Fibroblast of skin of left quadriceps (primary cell): ENCODE measurements at places on chromosomes 6 and 20.

DNA sequence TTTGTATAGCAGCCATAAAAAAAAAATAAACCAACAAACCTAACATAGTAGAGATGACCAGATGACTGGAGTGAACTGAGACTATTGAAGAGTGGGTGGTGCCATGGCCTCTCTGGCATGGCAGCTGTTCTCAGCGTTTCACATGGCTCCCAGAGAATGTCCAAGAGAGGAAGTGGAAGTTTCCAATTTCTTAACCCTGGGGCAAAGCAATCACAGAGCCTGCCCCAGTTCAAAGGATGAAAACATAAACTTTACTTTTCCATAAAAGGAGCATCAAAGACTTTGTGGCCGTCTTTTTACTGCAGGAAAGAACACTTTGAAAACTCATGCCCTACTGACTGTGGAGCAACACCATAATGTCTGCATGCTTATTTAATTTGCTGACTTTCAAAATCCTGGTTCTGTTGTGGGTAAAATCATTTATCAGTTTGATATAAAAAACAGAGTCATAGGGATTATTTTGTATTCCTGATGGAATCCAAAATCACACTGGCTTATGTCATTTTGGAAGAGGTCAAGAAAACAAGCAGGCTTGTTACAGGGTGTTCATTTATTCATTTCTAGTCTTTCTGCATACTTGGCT, 165.4 kb downstream of the SLC35B3 start:
- DNase-seq: no peak

GRCh38 chr6:145036236-145036635, 699.1 kb downstream of the EPM2A start:
- DNase-seq: no peak

DNA sequence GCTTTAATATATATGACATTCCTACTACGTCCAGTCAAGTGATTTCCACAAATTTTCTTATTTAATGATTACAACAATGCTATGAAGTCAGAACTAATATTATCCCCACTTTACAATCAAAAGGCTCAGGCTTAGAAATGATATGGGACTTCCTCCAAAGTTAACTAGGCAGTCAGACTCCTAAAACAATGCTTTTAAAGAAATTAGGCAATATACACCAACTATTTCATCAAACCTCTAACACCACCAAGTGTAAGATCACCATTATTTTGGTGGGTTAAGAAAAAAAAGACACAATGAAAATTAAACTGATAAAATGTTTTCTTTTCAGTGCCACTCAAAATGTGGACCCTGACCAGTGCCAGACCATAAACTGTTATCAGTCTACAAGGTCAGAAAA, 256.1 kb upstream of the RUNX2 start:
- DNase-seq: no peak

DNA sequence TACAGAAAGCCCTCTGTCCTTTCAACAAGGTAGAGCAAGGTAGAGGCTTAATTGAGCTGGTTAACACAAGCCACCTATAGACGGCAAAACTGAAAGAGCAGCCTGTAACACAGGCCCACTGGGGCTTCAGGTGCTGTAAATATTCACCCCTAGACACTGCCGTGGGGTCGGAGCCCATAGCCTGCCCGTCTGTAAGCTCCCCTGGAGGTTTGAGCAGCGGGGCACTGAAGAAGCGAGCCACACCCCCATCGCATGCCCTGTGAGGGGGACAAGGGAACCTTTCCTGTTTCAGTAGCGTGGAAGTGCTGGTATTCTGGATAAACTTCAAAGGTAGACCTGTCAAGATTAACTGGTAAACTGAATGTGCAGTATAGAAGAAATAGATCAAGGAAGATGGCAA, 160.4 kb downstream of the TPBG start:
- no peak for DNase-seq

DNA sequence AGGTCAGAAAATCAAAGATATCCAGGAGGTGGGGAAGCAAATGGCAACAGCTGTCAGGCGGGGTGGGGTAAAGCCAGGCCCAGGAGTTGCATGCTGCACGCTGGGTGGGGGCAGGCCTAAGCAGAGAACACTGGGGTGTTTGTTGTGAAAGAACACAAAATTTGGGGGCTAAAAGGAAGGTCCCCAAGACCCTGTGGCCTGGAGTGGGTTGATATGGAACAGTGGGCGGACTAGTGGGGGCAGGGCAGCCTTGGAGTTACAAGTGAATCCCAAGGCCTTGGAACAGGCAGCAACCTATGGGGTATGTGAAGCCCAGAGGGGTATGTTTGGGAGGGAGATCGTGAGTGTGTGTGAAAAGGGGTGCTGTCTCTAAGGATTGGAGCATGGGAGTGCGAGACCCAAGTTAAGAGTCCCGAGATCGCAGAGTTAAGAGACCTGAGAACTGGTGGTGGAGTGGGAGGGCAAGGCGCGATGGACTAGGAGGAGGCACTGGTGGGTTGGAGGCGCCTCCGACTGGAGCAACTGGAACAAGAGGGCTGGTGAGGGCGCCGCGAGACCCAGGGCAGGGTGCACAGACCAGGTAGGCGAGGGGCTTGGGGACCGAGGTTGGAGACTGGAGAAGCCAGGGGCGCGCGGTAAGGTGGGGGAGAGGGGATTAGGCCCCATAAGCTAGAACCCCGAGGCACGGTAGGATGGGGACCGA, 658 bp downstream of the CUL7 start:
- no peak for DNase-seq

DNA sequence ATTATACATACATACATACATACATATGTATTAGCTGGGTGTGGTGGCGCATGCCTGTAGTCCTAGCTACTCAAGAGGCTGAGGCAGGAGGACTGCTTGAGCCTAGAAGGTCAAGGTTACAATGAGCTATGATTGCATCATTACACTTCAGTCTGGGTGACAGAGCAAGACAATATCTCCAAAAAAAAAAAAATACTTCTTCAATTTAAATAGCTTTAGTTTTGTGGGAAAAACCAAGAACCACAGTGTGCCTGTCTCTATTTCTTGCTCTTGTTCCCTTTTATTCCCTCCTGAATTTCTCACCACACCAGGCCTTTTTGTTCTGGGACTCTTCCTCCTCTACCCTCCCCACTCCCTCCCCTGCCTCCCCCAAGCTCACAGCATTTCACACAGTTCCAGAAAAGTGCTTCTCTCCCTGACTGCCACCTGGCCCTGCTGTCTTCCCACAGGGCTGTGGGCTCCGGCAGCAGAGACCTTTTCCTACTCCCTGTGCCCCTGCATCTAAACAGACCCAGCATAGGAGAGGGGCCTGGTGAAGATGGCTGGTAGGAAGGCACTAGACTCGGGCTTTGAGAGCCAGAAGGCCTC, 1.3 kb downstream of the C20orf203 start:
- DNase-seq: no peak

DNA sequence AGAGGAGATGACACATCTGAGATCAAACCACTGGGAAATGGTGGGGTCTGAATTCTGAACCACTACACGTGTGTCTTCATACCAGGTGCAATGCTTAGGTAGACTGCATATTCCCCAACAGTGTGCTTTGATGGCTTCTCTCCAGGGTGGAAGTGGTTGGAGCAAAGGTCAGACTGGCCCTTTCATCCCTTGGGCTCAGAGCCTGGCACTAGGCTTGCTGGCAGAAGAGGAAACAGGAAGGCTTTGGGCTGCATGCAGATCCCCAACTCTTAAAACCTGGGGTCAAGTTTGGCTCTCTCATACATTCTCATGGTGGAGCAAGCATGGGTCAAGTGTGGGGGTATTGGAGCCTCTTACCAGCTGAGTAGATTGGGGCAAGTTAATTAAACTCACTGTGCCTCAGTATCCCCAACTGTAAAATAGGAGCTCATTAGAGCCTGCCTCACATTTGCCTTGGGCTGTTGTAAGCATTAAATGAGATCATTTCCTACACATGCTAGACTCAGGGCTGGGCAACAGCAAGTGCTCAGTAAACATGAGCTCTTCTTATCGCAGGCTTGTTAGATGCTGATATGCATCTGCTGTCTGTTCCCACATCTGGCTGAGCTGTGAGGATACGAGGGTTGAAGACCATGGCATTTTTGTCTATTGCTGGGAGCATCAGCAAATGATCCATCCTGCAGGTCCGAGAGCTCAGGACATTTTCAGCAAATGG, 51.6 kb upstream of the FAM83D start:
- no peak for DNase-seq

DNA sequence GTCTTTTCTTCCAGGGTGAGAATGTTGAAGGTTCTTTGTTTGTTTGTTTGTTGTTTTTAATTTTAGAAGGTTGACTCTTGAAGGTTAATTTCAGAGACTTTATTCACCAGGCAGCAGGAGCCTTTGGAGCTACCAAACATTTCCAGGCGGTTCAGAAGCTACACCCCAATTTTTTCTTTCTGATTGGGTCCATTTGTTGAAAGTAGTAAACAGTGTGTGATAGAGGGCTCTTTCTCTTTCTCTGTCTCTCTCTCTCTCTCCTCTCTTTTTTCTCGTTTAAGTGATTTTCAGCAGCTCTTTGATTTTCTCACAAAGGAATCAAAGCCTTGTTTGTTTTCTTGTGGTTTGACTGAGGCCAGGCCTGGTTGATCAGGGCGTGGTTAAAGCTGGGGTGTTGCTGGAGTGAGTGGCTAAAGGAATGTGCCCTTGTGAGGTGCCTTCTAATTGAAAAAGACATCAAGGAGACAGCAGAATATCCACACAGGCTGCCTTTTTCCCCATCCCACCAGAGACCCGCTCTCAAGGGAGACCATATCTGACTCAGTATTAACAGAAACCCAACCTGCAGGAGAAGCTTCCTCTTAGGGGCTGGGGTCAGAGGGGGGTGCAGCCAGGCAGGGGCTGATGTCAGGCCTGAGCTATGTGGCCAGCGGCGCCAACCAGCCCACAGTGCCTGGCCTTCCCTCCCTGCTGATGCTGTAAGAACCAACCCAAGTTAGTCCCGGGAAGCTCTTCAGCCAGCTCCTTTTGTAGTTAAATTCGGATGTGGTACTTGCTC, 40.4 kb upstream of the NAA20 start:
- DNase-seq: no peak

DNA sequence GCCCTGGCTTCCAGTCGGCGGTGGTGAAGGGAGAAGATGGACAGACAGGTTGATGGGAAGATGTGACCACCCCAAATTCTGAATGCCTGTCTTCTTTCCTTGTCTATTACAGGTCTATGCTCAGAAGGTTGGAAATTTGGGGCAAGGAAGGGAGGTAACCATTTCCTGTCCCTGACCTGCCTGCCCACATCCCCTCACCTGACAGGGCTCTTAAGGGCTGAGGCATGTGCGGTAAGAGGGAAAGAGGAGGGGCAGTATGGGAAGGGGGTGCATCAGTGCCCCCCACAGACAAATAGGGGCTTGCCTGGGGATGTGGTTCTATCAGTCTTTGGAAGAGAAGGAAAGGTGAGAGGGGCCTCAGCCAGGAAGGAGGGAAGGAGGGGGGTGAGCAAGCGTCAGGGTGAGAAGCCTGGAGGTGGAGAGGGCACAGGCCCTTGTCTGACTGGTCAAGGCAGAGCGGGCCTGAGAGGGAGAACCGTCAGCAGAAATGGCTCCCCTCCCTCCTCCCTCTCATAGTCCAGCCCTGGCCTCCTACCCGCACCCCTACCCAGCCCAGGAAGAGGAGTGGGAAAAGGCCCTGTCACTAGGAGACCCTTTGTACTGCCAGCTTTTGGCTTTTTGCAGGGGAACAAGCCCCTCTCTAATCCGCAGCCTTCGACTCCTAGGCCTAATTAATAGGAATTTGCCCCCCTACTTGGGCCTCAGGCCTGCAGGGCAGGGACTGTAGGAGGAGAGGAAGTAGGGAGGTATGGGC, 104.4 kb upstream of the FOXP4 start:
- no peak for DNase-seq

DNA sequence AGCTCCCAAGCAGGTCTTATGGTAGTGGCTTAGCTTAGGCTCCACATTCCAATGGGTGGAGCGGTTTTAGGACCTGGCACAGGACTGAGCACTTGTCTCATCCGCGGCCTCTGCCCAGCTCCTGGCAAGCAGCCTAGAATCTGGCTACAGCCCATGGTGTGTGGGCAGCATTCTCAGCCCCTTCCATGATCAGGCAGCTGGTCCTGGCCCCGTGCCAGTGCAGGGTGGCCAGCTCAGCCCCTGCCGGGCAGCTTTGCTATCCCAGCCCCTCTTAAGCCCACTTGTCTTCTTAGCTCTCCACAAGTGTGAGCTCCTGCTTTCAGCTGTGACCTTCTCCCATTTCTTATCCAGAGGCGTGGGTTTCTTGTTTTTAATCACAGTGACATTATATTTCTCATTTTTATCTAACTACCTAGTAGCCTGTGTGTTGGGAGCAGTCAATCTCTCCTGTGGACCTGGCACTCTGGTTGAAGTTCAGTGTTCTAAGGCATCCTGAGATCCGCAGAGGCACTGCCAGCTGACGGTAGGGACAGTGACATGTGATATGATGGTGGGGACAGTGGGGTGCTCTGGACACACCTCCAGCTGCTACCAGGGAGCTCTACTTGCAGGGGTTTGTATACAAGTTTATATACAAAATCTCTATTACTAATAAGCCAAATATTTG, 119.9 kb upstream of the PRND start:
- DNase-seq: no peak

- no peak for DNase-seq
Measured at GRCh38 chr6:85458184-85458583, 8.3 kb downstream of the NT5E start.

GRCh38 chr6:48426636-48427035, 315.6 kb upstream of the PTCHD4 start:
- peak; percentile 62 for DNase-seq

DNA sequence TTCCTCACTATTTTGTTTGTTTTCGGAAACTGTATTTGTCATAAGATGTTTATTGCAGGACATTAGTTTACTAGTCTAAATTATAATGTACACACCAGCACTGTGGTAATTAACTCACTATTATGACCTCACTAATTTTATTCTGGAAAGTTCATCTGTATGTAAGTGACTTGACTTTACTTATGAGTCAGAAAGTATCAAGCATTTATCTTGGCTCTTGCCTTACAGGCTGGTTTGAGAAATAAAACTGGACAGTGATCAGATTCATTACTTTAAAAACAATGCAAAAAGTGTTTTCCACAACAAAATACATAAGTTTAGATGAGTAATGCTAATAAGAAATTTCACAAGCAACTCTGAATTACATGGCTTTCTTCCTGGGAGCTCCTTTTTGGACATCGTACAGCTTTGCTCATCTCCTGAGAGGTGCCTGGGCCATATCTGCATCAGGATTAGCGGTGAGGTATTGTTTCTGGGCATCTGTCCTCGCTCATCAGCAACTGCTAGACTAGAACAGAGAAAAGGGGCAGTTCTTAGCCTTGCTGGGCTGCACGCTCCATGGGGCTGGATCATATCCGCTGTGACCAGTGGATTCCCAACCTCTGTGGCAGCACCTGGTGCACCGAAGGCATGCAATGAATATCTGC, 179.8 kb downstream of the SOD2 start:
- DNase-seq: no peak

DNA sequence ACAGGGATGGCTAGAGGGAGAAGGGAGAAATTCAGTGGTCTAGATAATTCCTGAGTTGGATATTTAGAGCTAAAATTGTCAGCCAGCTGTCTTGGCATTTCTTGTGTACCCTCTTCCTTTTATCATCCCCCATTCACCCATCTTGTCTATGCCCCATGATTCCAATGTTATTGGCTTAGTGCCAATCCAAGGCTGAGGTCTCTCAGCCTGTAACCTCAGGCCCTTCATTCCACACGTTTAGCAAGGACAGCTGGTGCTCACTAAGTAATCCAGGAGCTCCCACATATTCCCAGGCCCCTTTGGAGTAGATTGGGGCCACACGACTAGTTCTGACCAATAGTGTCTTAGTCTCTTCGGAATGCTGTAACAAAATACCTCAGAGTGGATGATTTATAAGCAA, 112.4 kb upstream of the ATXN1 start:
- no peak for DNase-seq
